HepG2 (cell line): ENCODE measurements at places on chromosomes 7 and 10. TPM values are rescaled to one million over a fixed set of nuclear protein-coding genes. Genes with fewer than 3 reads are reported as not detected.

The INHBA gene
- not detected in 2 replicates for total RNA-seq

- no peaks in the 10 kb centered on the region for H3K36me3 ChIP-seq
- no peaks in the 10 kb centered on the region for H3K27me3 ChIP-seq
- peaks cover 21% of the 10 kb centered on the region for H3K4me1 ChIP-seq
- no peak overlapping the region for H3K4me3 ChIP-seq
Observed at GRCh38 chr7:92421676-92422435, 25.4 kb upstream of the GATAD1 start.

The ABCB4 gene
- 10.8 and 32.4 TPM in 2 replicates for total RNA-seq

DNA sequence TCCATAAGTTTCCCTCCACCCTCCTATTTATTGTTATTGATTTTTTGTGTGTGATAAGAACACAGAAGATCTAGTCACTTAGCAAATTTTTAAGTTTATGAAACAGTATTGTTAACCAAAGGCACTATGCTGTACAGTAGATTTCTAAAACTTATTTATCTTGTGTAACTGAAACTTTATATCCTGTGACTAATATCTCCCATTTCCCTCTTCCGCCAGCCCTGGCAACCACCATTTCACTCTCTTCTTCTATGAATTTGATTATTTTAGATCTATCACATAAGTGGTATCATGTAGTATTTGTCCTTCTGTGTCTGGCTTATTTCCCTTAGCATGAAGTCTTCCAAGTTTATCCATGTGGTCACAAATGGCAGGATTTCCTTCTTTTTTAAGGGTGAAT, 144.3 kb upstream of the INHBA start:
- H3K27me3 ChIP-seq = no peaks in the 10 kb centered on the region
- H3K4me1 ChIP-seq = no peaks in the 10 kb centered on the region
- H3K36me3 ChIP-seq = no peaks in the 10 kb centered on the region
- no peak overlapping the region for H3K4me3 ChIP-seq
- no peak overlapping the region for H3K27ac ChIP-seq
- DNase-seq = no peak

The FEZF1 gene
- not detected in 2 replicates for total RNA-seq

GRCh38 chr10:12471135-12471534, 121.8 kb downstream of the CAMK1D start:
- H3K27ac ChIP-seq = no peak overlapping the region
- no peaks in the 10 kb centered on the region for H3K36me3 ChIP-seq
- DNase-seq = no peak
- no peak overlapping the region for H3K4me3 ChIP-seq
- peaks cover 12% of the 10 kb centered on the region; the same call in 1 of the 3 replicates for H3K27me3 ChIP-seq
- peaks cover 11% of the 10 kb centered on the region for H3K4me1 ChIP-seq

DNA sequence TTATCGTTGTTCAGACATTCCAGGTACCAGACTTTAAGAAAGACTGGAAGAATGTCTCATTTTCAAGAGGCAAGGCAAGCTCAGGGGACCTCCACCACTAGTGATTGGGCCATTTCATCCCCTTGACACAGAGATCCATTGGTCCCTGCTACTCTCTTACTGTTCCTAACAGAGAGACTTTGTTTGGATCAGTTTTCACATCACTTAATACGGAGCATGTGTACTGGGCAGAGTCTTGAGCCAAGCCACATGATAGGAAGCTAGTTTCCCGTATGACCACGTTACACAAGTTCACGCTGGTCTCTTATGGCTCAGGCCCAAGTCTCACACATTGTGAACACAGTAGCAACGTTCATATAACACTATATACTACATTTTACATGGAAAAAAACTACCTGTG, 269.9 kb downstream of the BAMBI start:
- H3K36me3 ChIP-seq = no peaks in the 10 kb centered on the region
- H3K27me3 ChIP-seq = no peaks in the 10 kb centered on the region
- DNase-seq = no peak

The PTF1A gene
- total RNA-seq = not detected in 2 replicates

DNA sequence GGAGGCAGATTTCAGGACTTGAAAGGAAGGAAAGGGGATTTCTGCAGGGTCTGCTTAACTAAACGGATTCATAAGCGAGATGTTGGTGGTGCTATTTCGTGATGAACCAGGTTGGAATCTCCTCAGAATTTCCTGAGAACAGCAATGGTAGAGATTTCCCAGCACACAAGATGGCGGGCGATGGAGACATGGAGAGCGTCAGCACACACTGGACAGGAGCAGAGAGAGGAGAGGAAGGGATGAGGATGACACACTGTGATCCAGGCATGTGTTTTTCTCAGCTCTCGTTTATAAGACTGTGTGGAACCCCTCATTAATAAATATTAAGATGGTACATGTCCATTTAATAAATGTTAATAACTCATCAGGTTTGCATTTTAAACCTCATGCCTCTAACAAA, 43.9 kb upstream of the LYZL1 start:
- no peaks in the 10 kb centered on the region for H3K4me1 ChIP-seq
- H3K27ac ChIP-seq = no peak overlapping the region
- DNase-seq = no peak

The DNTT gene
- not detected in 2 replicates for total RNA-seq

DNA sequence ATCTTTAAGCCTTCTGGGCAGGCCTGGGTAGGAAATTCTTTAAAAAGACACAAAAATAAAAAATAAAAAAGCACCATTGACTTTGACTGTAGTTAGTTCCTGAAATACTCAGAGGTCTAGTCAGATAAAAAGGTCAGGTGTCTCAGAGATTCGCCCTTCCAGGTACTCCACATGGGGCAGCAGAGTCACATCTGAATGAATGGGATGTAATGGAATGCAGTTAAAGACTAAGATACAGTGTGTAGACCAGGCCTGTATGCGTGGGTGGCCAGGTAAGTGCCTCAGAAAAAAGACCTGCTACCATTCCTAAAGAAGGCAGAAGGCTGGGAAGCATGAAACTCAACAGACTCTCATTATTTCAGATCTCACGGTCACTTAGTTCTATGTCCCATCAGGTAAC, 68.6 kb upstream of the SEM1 start:
- H3K36me3 ChIP-seq = no peaks in the 10 kb centered on the region
- DNase-seq = peak; percentile 38
- no peak overlapping the region for H3K4me3 ChIP-seq
- no peaks in the 10 kb centered on the region for H3K4me1 ChIP-seq

The TEX47 gene
- total RNA-seq = not detected in 2 replicates

- no peak for DNase-seq
- no peaks in the 10 kb centered on the region for H3K27me3 ChIP-seq
- peak overlapping the region; percentile 3 for H3K27ac ChIP-seq
Observed at GRCh38 chr10:21509341-21510240, 15.9 kb downstream of the SKIDA1 start.

The C10orf105 gene
- total RNA-seq = not detected in 2 replicates

The C10orf67 gene
- total RNA-seq = not detected in 2 replicates

DNA sequence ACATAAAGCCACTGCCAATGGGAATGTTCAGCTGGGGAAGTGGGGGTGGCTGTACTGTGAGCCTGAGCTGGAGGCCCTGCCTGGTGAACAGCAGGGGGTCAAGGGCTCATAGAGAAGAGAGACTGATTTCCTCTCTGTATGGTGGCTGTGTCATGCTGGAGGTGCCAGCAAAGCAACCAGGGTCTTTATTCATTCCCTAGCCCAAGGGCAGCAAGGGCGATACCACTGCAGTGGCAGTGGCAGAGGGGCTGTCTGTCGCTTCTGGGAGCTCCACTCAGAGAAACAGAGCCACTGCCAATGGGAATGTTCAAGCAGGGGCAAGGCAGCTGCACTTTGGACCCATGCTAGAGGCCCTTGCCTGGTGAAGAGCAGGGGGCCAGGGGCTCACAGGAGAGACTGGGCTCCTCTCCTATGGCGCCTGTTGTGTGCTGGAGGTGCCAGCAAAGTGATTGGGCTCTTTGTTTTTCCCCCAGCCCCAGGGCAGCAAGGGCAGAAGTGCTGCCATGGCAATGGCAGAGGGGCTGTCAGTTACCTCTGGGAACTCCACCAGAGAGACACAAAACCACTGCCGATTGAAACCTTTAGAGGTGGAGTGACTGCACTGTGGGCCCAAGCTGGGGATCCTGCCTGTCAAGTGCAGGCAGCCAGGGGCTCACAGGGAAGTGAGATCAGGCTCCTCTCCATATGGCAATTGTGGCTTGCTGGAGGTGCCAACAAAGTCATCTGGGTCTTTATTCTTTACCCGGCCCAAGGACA, 545.1 kb downstream of the SH2D4B start:
- H3K36me3 ChIP-seq = no peaks in the 10 kb centered on the region
- H3K27me3 ChIP-seq = no peaks in the 10 kb centered on the region
- no peak overlapping the region for H3K27ac ChIP-seq
- H3K4me1 ChIP-seq = no peaks in the 10 kb centered on the region
- DNase-seq = no peak

The GBX1 gene
- not detected in 2 replicates for total RNA-seq

DNA sequence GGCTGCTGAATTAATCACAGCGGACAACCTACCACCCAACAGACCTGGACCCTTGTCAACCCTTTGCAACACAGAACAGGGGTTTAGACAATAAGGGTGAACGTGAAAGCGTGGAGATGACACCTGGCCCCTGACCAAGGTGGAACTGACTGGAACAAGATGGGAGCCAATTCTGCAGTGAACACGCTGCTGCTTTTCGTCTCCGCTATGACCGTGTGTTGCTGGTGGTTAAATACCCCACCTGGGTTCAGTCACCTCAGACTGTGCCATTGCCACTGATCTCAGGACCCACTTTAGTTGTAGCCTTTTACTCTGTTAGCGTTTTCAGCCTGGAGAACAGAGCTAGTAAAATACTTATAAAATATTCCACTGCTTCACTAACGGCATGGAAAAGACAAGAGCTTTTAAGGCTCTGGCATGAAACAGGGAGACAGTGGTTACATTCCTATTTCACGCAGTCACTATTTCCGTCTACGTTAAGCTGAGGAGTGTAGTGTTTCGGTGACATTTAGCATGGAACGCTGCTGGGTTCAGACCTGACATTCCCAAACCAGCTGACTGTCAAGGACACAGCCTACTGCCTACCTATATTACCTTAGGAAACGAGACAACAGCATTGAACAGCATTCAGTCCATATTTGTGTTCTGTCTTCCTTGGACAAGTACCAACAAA, 119.5 kb upstream of the PRSS1 start:
- no peak overlapping the region for H3K4me3 ChIP-seq
- no peaks in the 10 kb centered on the region for H3K27me3 ChIP-seq
- H3K36me3 ChIP-seq = no peaks in the 10 kb centered on the region
- no peaks in the 10 kb centered on the region for H3K4me1 ChIP-seq
- no peak for DNase-seq

GRCh38 chr10:96263176-96263575, 8.2 kb downstream of the BLNK start:
- no peak overlapping the region for H3K27ac ChIP-seq
- no peaks in the 10 kb centered on the region for H3K36me3 ChIP-seq
- no peak for DNase-seq
- H3K4me1 ChIP-seq = no peaks in the 10 kb centered on the region

The SPDYE9 gene
- total RNA-seq = not detected in 2 replicates

DNA sequence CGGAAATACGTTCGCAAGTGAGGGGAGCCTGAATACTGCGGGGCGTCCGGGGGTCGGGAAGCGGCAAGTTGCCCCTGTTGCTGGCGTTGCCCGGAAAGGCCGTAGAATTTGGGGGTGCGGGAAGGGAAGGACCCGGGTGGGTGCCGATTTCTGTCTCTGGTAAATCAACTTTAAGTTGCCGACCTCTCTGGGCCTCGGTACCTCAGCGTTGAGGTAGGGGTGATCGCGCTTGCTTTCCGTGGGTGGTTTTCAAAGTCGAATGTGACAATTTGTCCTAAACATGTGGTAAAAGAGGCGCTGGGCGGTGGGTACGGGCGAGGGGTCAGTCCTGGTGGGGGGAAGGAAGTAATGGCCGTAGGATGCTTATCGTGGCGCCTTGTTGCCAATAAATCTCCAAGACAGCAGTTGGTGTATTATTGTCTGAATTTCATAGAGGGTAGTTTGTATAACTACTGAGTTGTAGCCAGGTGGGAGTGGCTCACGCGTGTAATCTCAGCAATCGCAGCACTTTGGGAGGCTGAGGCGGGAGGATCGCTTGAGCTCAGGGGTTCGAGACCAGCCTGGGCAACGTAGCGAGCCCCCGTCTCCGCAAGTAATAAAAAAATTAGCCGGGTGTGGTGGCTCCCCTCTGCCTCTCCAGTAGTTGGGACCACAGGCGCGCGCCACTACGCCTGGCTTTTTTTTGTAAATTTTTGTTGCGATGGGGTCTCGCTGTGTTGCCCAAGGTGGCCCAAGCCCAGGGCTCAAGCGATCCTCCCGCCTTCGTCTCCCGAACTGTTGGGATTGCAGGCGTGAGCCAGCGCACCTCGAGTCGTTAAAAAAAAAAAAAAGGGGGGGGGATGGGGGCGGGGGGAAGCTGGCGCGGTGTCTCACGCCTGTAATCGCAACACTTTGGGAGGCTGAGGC, 644 bp downstream of the BUD23 start:
- H3K27ac ChIP-seq = peak overlapping the region; percentile 66
- H3K4me3 ChIP-seq = peak overlapping the region; percentile 94
- H3K36me3 ChIP-seq = peaks cover 30% of the 10 kb centered on the region
- no peak for DNase-seq

- no peak overlapping the region for H3K27ac ChIP-seq
- H3K4me1 ChIP-seq = peaks cover 24% of the 10 kb centered on the region
- H3K36me3 ChIP-seq = peaks cover 11% of the 10 kb centered on the region; the same call in 2 of the 3 replicates
- DNase-seq = no peak
Observed at GRCh38 chr7:139026551-139026950, 9.3 kb downstream of the ZC3HAV1L start.

DNA sequence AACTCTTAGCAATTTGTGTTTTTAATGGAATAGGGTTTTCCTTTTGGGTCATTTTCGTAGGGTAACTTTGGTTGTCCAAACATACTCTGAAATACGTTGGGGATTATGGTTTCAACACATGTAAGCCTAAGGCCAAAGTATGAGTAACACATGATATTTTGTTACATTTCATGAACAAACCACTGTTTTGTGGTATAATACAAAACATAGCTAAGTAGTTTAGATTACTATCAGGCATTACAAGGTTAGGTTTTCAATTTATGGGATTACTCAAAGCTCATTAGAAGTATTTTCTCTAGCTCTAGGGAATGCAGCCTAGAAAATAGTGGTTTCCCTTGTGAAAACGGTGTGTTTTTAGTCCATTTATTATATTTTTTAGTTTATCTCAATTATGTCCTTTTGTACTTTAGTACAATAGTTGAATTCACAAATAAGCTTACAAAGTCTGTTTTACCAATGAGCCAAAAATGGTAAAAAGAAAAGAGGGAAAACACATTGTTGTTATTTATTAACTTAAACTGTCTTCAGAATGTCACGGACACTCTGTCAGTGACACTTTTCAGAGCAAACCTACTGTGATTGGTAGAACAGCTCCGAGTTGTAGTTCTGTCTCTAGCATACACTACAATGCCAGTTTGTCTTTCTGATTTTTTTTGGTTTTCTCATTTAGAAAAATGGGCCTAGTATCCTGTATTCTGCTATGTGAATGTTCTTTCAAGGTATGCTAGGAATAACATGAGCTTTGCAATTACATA, 473.7 kb downstream of the SUGCT start:
- H3K27me3 ChIP-seq = no peaks in the 10 kb centered on the region
- no peak for DNase-seq
- H3K27ac ChIP-seq = no peak overlapping the region
- peaks cover 15% of the 10 kb centered on the region for H3K4me1 ChIP-seq
- no peaks in the 10 kb centered on the region for H3K36me3 ChIP-seq
- no peak overlapping the region for H3K4me3 ChIP-seq

The CTAGE15 gene
- total RNA-seq = not detected in 2 replicates

GRCh38 chr10:132363921-132364593, 32.1 kb downstream of the LRRC27 start:
- no peaks in the 10 kb centered on the region for H3K36me3 ChIP-seq
- no peaks in the 10 kb centered on the region for H3K27me3 ChIP-seq
- no peak overlapping the region for H3K4me3 ChIP-seq
- no peak overlapping the region for H3K27ac ChIP-seq
- peak; percentile 45 for DNase-seq

GRCh38 chr10:98885378-98885777, 350.3 kb downstream of the HPSE2 start:
- H3K27me3 ChIP-seq = no peaks in the 10 kb centered on the region
- H3K36me3 ChIP-seq = no peaks in the 10 kb centered on the region
- H3K27ac ChIP-seq = no peak overlapping the region
- no peak for DNase-seq
